ENCODE measurements at places on chromosomes 3 and 15.

DNA sequence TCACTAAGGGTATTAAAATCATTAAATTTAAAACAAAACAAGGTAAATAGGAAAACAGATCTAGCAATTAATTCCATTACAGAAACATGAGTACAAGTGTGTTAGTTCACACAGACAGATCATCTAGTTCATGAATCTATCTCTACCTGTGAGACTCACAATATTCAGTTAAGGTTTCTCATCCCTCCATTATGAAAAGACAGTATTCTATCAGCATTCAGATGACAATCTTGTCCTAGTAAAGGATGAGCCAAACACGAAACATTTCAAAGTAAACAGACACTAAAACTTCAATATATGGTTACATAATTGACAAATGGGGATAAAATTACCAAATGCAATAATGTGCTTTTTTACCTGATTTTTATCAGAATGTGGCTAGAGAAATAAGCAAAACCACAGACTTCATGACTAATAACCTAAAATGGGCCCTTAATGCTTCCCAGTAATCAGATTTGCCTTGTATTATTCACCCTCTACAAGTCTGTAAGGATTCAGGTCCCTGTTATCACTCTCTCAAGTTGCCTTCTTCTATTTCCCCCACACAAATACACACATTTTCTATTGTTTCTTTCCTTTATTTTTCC lies 126.8 kb downstream of the DLG1 start:
- no peak for DNase-seq

DNA sequence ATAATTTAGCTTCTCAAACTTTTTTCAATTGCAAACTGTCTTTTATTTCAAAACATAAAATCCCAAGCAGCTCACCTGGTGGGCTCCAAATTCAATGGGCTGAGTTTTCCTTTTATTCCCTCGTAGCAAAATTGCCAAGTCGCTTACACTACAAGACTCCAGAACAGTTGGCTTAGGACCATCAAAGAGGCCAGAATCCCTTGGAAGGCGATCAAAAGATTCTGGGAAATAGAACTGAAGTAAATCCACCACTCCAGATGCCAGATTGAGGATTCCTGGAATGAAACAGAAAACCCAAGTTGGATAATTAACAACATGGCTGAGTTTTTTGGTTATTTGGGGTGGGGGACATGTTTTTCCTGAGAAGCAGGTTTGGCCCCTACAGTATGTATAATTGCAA lies 87.7 kb upstream of the DCLK3 start:
- DNase-seq, result no peak

- DNase-seq, result no peak
Measured at GRCh38 chr3:126259411-126260391, 79.3 kb upstream of the ALDH1L1 start.

DNA sequence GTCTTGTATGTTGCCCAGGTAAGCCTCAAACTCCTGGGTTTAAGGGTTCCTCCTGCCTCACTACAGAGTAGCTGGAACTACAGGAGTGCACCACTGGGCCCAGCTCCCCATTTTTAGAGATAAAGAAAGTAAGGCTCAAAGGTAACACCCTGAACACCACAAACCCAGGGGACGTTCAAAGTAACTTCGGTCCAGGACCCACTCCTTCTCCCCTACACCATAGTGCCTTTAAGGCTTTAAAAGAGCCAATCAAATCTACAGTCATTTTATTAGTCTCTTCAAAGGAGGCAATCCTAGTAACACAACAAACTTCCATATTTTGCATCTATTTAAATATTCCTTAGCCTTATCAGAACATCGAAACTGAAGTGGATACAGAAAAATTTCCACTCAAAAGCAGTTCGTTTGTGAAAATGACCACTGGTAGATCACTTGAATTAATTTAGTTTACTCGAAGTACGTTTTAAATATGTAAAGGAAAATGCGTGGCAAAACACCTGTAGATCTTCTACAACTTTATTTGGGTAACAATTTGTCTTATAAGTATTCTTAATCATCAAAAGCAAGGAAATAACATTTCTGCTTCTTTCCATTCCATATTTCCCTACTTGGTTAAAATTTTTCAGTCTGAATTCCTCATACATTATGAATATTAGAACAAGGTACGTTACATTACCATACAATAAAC lies 1.8 kb downstream of the STAG1 start:
- no peak for DNase-seq

GRCh38 chr3:51734572-51734907 lies 27.7 kb downstream of the GRM2 start:
- no peak for DNase-seq

GRCh38 chr3:172991424-172991996 lies 149.5 kb downstream of the SPATA16 start:
- no peak for DNase-seq

GRCh38 chr3:72439321-72440183 lies 408.7 kb downstream of the SHQ1 start:
- DNase-seq, result no peak

DNA sequence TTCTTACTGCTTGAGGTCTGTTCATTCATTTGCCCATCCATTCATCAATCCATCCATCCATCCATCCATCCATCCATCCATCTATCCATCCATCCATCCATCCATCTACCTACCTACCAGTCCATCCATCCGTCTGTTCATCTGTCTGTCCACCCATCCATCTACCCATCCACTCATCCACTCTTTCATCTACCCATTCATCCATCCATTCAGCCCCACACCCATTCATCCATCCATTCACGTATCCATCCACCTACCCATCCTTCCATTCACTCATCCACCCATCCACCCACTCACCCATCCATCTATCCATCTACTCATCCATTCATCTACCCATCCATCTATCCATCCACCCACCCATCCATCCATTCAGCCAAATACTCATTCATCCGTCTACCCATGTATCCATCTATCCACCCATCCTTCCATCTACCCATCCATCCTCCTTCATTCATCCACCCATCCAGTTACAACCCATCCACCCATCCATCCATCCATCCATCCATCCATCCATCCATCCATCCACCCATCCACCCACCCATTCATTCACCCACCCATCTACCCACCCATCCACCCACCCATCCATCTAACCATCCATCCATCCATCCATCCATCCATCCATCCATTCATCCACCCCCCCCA lies 68.3 kb downstream of the FBLN2 start:
- no peak for DNase-seq

- no peak for DNase-seq
Measured at GRCh38 chr3:112407214-112407887, 74.4 kb downstream of the CD200 start.

GRCh38 chr3:33145901-33146580 lies 32.2 kb downstream of the CRTAP start:
- no peak for DNase-seq

Measured in activated T-helper 1 cell treated with Interleukin-2 at 50 U/mL for 16 hours (primary cell).